ENCODE measurements at places on chromosomes 12 and 14.

DNA sequence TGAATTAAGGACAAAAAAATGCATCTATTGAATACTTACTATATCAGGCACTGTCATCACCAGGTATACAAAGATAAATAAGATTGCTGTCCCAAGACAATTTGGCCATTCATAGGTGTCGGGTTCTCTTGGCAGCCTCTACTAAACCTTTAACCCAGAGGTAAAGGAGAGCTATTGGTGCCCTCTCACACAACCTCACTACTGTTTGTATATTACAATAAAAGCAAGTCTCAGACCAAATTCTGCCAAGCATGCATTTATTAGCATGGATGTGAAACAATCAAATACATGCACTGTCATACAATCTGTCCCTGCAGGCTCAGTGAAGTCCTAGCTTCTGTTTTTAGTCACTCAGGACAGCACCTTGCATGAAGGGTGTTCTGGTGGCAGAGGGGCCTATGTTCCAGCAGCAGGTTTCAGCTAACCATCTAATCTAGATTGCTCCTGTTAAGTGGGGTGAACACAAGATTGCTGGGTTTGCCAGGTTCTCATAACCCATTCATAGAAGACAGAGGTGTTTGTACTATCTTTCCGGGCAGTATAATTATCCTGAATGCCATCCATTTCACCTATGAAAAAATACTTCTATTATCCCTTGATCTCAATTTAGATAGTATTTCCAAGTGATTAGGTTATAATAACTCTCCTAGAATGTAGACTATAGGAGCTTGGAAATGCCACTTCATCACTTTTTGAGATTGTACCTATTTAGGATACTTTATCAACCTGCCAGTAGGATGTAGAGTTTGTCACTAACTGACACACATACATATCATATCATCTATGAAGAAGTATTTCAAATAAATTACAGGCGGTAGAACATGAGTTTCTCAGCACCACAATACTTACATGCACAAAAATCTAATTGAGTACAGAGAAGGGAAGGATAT is 254.0 kb upstream of the KRR1 start:
- DNase-seq = no peak

- DNase-seq = peak; percentile 27
Measured at GRCh38 chr12:68919581-68920239, 13.3 kb downstream of the CPM start.

- peak; percentile 47 for DNase-seq
Measured at GRCh38 chr12:12927211-12928079, 24.5 kb downstream of the GPRC5D start.

- DNase-seq = no peak
Measured at GRCh38 chr12:82838131-82838551, 151.4 kb downstream of the TMTC2 start.

DNA sequence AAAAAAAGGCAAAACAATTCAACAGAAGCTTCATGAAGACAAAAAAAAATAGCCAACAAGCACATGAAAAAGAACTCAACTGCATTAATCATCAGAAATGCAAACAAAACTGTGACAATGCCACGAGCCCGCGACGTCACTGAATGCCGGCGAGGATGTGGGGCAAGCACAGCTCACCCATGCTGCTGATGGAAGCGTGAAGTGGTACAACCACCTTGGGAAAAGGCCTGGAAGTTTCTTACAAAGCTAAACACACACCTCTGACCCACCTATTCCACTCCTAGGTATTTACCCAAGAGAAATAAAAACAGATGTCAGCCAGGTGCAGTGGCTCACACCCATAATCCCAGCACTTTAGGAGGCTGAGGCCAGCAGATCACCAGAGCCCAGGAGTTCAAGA is 10.5 kb downstream of the BTBD6 start:
- no peak for DNase-seq

GRCh38 chr12:75923964-75924666 is 107.5 kb downstream of the PHLDA1 start:
- DNase-seq = no peak

DNA sequence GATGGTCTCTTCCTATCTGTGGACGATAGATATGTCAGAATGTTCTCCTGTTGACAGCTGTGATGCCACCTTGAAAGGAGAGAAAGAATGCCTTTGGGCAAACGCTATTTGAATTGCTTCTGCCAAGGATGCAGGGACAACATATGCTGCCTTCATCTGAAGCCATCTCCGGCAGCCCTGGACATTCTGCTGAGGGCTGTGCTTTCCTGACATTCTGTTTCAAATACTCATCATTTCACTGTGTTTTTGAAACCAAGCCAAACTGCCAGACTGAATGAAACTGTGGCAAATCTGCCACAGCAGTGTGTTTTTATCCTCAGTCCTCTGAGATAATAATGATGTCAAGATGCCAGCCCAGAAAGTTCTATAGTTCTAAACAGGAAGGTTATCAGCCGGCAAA is 85.8 kb upstream of the BCAT1 start:
- no peak for DNase-seq

GRCh38 chr14:67599698-67600561 is at the start of gene PIGH:
Gene PIGH, minus strand, starts transcription at chr14:67600268. Its CDS starts 65 bp downstream, at chr14:67600203.
- peak; percentile 97 for DNase-seq

GRCh38 chr14:23478109-23478759 is 8.7 kb downstream of the NGDN start:
- DNase-seq = peak; percentile 64

DNA sequence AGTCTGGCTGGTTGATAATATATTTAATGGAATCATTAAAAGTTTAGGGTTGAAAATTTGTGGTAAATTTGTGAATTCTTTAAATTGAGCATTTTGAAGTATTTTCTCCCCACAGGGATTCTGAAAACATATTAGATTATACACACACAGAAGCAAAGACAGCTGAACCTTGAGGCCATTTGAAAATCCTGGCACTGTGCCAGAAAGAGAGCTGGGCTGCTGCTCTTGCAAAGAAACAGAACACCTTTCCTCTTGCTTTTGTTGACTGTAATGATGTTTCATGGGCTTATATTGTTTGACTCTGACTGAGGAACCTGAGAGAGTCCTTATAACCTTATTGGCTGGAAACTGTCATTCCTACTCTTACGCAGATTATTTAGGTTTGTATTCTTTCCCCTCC is 4.8 kb downstream of the RNF34 start:
- DNase-seq = no peak

DNA sequence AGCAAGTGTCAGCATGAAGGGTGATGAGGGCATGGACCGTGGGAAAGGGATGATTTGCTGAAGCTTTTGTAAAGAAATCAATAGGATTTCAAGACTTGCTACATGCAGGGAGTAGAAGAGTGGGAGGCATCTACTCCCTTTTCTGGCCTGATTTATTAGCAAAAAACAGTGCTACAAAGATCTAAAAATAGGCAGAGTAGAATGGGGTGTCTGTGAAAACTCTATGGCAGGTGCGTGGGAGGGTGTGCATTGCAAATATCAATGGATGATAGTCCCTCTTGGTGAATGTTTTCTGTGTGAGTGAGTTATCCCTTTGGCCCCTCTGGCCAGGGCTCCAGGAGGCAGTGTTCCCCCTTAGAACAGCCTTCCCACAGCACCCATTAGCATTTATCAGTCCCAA is 139.0 kb downstream of the SMOC1 start:
- no peak for DNase-seq

DNA sequence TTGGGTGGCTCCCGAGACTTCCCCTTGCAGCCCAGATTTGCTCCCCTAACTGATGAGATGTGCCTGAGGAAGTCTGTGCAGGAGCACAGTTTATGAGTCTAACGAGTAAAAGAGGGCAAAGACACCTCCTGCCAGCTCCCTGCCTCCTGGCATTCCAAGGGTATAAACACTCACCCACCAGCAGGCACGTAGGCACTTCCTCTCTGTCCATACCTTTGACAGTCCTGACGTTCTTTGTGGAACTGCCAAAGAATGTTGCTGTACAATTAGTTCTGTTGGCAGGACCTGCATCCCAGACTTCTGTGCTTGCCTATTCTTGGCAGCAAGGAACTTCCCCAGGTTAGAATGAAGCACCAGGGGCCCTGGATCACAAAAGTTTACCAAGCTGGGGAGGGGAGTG is 889.3 kb downstream of the BCL11B start:
- DNase-seq = no peak

GRCh38 chr14:50347521-50347920 is 35.4 kb downstream of the DMAC2L start:
- no peak for DNase-seq

- no peak for DNase-seq
Measured at GRCh38 chr12:120703311-120703942, 6.8 kb upstream of the UNC119B start.

- no peak for DNase-seq
Measured at GRCh38 chr12:59453475-59453874, 142.4 kb upstream of the SLC16A7 start.

GRCh38 chr14:100612986-100613385 is 25.8 kb upstream of the BEGAIN start:
- no peak for DNase-seq

GRCh38 chr14:106874350-106874749 is 1348.0 kb downstream of the TMEM121 start:
- DNase-seq = no peak

DNA sequence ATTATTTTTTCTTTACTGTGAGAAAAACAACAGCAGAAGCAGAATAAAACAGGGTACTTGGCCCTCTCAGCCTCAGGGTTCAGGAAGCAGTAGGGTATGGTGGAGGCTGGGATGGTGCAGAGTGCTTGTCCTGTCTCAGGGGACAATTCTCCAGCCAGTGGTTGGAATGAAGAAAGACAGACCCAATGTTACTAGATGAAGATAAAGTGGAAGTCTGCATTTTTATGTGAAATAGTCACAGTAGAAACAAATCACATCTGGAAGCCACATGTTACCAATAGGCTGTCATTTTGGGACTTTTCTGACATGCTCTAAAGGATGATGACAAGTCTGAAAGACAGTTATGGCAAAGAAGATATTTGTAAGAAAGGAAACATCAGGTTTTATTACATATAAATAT is 32.3 kb downstream of the PROX2 start:
- DNase-seq = no peak

DNA sequence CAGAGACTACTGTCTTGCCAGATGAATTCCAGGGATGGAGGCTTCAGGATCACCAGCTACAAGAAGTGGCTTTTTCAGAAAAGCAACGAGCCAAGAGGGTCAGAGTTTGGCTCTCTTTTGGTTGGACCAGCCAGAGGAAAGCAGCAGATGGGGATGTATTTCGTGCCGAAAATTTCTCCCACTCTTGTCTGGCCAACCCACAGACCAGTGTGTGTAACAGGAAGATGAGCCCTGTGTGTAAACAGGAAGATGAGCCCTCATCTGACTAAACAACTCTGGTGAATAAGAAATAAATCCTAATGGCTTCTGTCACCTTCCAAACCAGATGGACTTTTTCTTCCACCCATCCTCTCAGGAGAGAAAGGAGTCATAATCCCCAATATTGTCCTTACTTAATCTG is 13.1 kb downstream of the GPR68 start:
- DNase-seq = no peak

- no peak for DNase-seq
Measured at GRCh38 chr12:130186651-130187268, 24.5 kb downstream of the FZD10 start.

DNA sequence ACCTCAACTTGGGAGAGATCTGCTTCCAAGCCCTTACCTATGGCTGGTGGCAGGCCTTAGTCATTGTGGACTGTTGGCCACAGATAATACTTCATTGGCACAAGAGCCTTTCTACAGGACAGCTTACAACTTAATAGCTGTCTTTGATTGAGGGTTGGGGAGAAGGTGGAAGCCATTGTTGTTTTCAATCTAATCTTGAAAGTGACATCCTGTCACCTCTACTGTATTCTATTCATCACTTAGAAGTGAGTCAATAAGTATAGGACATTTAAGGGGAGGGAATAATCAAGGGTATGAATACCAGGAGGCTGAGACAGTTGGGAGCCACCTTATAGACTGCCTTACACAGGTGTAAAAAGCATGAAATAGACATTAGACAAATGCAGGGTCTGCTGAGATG is 906.3 kb downstream of the NRXN3 start:
- no peak for DNase-seq

- DNase-seq = no peak
Measured at GRCh38 chr12:11769723-11770514, 120.4 kb downstream of the ETV6 start.

GRCh38 chr14:32211068-32211404 is 8.0 kb upstream of the RNU6-8 start:
- DNase-seq = no peak

DNA sequence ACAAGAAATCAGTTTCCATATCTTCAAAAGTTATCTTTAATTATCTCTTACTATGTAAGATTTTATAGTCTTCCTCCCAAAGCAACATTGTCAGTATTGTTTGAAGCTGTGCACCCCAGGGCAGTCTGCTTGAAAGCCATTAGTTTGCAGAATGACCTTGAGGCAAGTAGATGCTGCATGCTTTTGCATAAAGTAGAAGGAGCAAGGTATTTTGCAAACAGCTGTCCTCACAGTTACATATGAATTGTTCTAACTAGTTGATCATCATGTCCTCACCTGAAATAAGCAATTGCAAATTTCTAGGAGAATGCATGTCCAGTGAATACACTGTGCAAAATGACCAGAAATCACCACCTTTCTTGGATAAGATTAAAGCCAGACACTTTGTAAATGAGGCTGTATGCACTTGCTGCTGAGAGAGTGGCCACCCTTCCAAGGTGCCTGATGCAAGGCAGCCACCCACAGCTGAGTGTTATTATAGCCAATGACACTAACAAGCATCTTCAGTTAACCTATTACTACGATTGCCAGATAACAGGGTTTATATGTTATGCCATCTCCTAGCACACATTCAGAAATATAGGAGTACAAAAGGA is 730.0 kb upstream of the TMEM132C start:
- no peak for DNase-seq

GRCh38 chr14:99035268-99035667 is 236.7 kb downstream of the BCL11B start:
- DNase-seq = no peak

DNA sequence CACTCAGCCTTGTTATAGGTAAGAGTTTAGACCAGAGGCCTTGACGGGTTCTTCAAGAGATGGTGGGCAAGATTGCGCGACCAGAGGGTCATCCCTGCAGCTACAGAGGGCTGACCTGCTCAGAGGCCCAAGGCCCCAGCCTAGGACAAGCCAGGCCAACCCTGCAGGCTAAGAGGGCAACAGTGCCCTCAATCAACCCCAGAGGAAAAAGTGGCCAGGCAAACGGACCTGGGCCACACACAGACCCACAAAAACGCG is 1.3 kb downstream of the SSH1 start:
- no peak for DNase-seq

GRCh38 chr12:57196439-57196838 is 20.2 kb upstream of the NXPH4 start:
- DNase-seq = no peak

DNA sequence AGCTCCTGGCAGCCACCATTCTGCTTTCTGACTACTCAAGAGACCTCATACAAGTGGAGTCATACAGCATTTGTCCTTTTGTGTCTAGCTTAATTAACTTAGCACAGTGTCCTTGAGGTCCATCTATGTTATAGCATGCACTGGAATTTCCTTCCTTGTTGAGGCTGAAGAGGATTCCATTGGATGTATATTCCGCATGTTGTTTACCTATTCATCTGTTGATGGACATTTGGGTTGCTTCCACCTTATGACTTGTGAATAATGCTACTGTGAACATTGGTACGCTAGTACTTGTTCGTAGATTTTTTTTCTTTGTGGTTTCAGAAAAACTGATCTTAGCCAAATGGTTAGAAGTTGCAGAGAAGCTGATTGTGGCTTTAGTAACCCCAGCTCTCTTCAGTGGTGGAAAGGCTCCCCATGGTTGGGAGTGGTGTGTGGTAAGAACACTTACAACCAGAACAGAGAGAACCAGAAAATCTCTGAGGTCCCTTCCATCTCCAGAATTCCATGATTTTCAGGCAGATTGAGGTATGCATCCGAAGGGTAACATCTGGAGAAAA is 118.4 kb downstream of the SAMD4A start:
- no peak for DNase-seq

Measured in stimulated activated naive CD8-positive, alpha-beta T cell treated with anti-CD3 and anti-CD28 coated beads, Interleukin-15, Interleukin-2, amounts not matched to agents 100 U/mL and 50 U/mL, for 24 hours (primary cell).